ENCODE measurements at places on chromosomes 3 and 15. TPM values are rescaled to one million over a fixed set of nuclear protein-coding genes. Genes with fewer than 3 reads are reported as not detected.

The CHRM5 gene
- 0.15 TPM for total RNA-seq

The DRD3 gene
- total RNA-seq = not detected

The MESP2 gene
- total RNA-seq = 1.6 TPM

The P2RY1 gene
- 0.35 TPM for total RNA-seq

Data from smooth muscle cell of the coronary artery (primary cell).